Breast epithelium (tissue), 4 donors: ENCODE measurements at places on chromosomes 16 and 17. TPM values are rescaled to one million over a fixed set of nuclear protein-coding genes. Genes with fewer than 3 reads are reported as not detected.

DNA sequence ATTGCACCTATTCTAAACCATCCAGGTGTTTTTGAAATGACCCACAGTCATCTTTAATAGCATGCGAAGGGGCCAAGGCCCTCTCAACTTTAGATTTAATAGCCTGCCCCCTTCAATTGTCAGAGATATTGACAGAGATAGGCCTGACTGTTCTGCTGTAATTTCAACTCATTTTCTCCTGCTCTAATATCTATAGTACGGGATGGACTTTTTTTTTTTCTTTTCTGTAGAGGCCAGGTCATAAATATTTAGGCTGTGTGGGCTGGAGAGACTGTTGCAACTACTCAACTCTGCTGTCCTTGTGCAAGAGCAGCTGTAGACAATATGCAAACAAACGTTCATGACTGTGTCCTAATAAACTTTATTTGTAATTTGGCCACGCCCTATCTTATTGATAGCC is 24.7 kb upstream of the KRT20 start:
- peak overlapping the region; percentile 91 for H3K27ac ChIP-seq
- H3K4me1 ChIP-seq, result no peaks in the 10 kb centered on the region
- no peaks in the 10 kb centered on the region for H3K27me3 ChIP-seq
- peak overlapping the region; percentile 1 for H3K4me3 ChIP-seq
- DNase-seq, result no peak

- no peak overlapping the region for H3K27ac ChIP-seq
- H3K4me3 ChIP-seq, result no peak overlapping the region
- H3K36me3 ChIP-seq, result no peaks in the 10 kb centered on the region
Measured at GRCh38 chr17:34368196-34368945, 5.3 kb upstream of the CCL1 start.

- no peaks in the 10 kb centered on the region for H3K36me3 ChIP-seq
- DNase-seq, result no peak
- H3K4me1 ChIP-seq, result no peaks in the 10 kb centered on the region
- no peaks in the 10 kb centered on the region for H3K27me3 ChIP-seq
- H3K4me3 ChIP-seq, result peak overlapping the region; percentile 51
Measured at GRCh38 chr17:82320956-82321927, 3.8 kb upstream of the CD7 start.

GRCh38 chr16:88936556-88937205 is 40.3 kb downstream of the CBFA2T3 start:
- H3K4me3 ChIP-seq, result peak overlapping the region; percentile 33
- H3K4me1 ChIP-seq, result peaks cover 13% of the 10 kb centered on the region
- H3K27me3 ChIP-seq, result peaks cover 28% of the 10 kb centered on the region
- no peaks in the 10 kb centered on the region for H3K36me3 ChIP-seq

- no peak for DNase-seq
- no peak overlapping the region for H3K4me3 ChIP-seq
- no peaks in the 10 kb centered on the region for H3K27me3 ChIP-seq
- no peaks in the 10 kb centered on the region for H3K4me1 ChIP-seq
Measured at GRCh38 chr16:893360-893759, 77.4 kb downstream of the LMF1 start.

GRCh38 chr17:48276776-48277175 is 153.2 kb downstream of the SKAP1 start:
- H3K4me3 ChIP-seq, result no peak overlapping the region
- H3K27ac ChIP-seq, result no peak overlapping the region
- DNase-seq, result no peak
- H3K27me3 ChIP-seq, result no peaks in the 10 kb centered on the region
- H3K36me3 ChIP-seq, result no peaks in the 10 kb centered on the region

- no peaks in the 10 kb centered on the region for H3K27me3 ChIP-seq
- no peaks in the 10 kb centered on the region for H3K36me3 ChIP-seq
- peak; percentile 55 for DNase-seq
- peaks cover 20% of the 10 kb centered on the region for H3K4me1 ChIP-seq
- H3K4me3 ChIP-seq, result peak overlapping the region; percentile 59
- H3K27ac ChIP-seq, result peak overlapping the region; percentile 85
Measured at GRCh38 chr17:78883089-78883532, 19.9 kb downstream of the CEP295NL start.

GRCh38 chr17:44216173-44216572 is 3.3 kb downstream of the UBTF start:
- no peak for DNase-seq
- H3K27ac ChIP-seq, result no peak overlapping the region
- no peak overlapping the region for H3K4me3 ChIP-seq
- H3K27me3 ChIP-seq, result no peaks in the 10 kb centered on the region
- H3K36me3 ChIP-seq, result no peaks in the 10 kb centered on the region
- H3K4me1 ChIP-seq, result peaks cover 14% of the 10 kb centered on the region

DNA sequence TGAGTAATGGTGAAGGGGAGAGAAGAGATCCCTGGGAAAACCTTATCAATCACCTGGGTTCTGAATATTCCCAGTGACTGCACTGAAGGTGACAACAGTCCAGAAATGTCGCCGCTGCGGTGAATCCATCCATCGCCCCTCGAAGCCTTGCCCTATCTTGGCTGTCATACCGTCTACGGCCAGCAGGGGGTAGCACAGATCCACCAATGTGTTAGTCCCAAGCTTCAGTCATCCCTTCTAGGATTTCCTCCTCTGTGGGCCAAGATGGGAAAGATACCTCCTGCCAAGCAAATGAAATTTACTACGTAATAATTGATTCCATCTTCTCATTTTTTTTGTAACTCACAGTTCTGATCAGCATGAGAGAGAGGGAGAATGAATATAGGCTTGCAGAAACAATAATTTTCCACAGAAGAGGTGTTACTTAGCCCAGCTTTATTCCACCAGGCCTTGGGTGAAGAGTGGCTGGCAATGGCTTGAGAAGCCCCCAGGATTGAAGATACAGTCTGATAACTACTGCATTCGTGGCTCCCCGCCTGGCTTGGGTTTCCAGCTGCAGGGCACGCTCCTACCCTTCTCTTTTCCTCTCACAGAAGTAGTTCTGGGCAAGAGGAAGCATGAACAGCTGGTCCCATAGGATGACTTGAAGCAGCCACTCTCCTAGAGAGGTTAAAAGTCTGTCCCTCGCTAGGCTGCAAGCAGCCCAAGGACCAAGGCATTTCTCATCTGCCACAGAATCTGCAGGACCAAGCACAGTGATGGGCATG is 2.6 kb upstream of the FMNL1 start:
- H3K4me1 ChIP-seq, result peaks cover 6% of the 10 kb centered on the region
- H3K27ac ChIP-seq, result peak overlapping the region; percentile 27
- H3K27me3 ChIP-seq, result no peaks in the 10 kb centered on the region
- H3K4me3 ChIP-seq, result no peak overlapping the region

GRCh38 chr17:49361129-49361901 is 735 bp downstream of the ZNF652 start:
- peak overlapping the region; percentile 93 for H3K27ac ChIP-seq
- no peaks in the 10 kb centered on the region for H3K4me1 ChIP-seq
- H3K4me3 ChIP-seq, result peak overlapping the region; percentile 99
- no peaks in the 10 kb centered on the region for H3K36me3 ChIP-seq
- no peaks in the 10 kb centered on the region for H3K27me3 ChIP-seq

DNA sequence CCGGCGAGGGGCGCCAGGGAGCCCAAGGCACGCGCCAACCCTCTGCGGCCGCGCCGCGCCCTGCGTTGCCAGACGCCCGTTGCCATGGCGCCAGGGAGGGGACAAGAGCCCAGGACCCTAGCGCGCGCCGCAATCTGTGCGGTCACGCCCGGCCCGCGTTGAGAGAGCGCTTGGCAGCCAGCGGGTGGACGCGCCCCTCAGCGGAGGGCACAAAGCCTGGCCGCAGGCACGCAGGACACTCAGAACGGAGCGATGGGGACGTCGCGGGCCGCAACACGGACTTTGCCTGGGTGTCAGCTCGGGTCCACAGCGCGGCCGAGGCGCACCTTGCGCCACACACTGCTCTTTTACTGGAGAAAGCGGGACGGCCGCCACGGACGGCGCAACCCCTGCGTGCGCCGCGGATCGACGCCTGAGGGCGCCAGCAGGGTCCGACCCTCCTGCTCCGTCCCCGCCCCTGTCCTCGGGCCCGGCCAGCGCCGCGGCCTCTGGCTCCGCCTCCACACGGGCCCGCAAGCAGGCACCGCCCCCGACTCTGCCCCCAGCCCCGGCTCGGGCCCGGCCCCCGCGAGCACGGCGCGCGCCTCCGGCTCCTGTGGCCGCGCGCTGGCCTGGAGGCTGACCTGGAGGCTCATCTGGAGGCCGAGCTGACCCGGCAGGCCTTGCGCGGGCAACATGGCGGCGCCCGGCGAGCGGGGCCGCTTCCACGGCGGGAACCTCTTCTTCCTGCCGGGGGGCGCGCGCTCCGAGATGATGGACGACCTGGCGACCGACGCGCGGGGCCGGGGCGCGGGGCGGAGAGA is at the start of gene GFER:
GFER (plus strand) TSS at position 650 of the 803 bp plus-strand sequence; CDS start at position 676, 26 bp downstream.
- peak within 1 kb of the TSS; percentile 99 for H3K4me3 ChIP-seq
- peak; percentile 52 for DNase-seq
- H3K36me3 ChIP-seq, result no peaks in the 10 kb centered on the region
- H3K4me1 ChIP-seq, result peaks cover 14% of the 10 kb centered on the region

GRCh38 chr17:7477392-7478275 is 1.8 kb downstream of the ZBTB4 start:
- H3K36me3 ChIP-seq, result no peaks in the 10 kb centered on the region
- no peaks in the 10 kb centered on the region for H3K27me3 ChIP-seq
- H3K4me3 ChIP-seq, result peak overlapping the region; percentile 99
- peaks cover 4% of the 10 kb centered on the region for H3K4me1 ChIP-seq
- peak; percentile 73 for DNase-seq
- peak overlapping the region; percentile 100 for H3K27ac ChIP-seq

- H3K4me1 ChIP-seq, result peaks cover 10% of the 10 kb centered on the region
- H3K27ac ChIP-seq, result no peak overlapping the region
- H3K36me3 ChIP-seq, result no peaks in the 10 kb centered on the region
- no peak for DNase-seq
Measured at GRCh38 chr17:65101371-65101770, 35.8 kb upstream of the RGS9 start.

GRCh38 chr16:72443809-72444208 is 271.9 kb upstream of the PMFBP1 start:
- no peak overlapping the region for H3K27ac ChIP-seq
- no peaks in the 10 kb centered on the region for H3K27me3 ChIP-seq
- no peaks in the 10 kb centered on the region for H3K4me1 ChIP-seq
- no peak overlapping the region for H3K4me3 ChIP-seq
- H3K36me3 ChIP-seq, result no peaks in the 10 kb centered on the region
- no peak for DNase-seq

- H3K36me3 ChIP-seq, result no peaks in the 10 kb centered on the region
- no peaks in the 10 kb centered on the region for H3K27me3 ChIP-seq
- DNase-seq, result no peak
- H3K4me1 ChIP-seq, result peaks cover 17% of the 10 kb centered on the region
- peak overlapping the region; percentile 97 for H3K4me3 ChIP-seq
- H3K27ac ChIP-seq, result peak overlapping the region; percentile 96
Measured at GRCh38 chr17:60390925-60391470, 935 bp downstream of the USP32 start.

GRCh38 chr17:56851008-56851407 is 17.1 kb downstream of the DGKE start:
- H3K27me3 ChIP-seq, result no peaks in the 10 kb centered on the region
- H3K36me3 ChIP-seq, result no peaks in the 10 kb centered on the region
- no peak for DNase-seq
- no peak overlapping the region for H3K27ac ChIP-seq
- no peak overlapping the region for H3K4me3 ChIP-seq

DNA sequence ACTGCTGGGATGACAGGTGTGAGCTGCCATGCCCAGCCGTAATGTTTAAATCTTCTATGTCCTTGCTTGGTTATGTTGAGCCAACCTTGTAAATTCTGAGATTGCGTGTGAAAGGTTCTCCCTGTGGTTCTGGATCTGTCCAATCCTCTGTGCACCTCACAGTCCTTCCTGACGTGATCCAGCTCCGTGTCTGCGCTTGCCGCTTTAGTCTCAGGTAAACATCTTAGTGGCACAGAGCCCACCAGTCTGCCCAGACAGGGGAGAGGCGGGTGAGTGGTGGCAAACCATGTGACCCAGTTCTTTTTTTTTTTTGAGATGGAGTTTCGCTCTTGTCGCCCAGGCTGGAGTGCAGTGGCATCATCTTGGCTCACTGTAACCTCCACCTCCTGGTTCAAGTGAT is 13.9 kb downstream of the SLC25A10 start:
- H3K4me1 ChIP-seq, result peaks cover 12% of the 10 kb centered on the region
- no peak overlapping the region for H3K4me3 ChIP-seq
- no peaks in the 10 kb centered on the region for H3K27me3 ChIP-seq
- DNase-seq, result peak; percentile 78

- DNase-seq, result no peak
- H3K4me1 ChIP-seq, result no peaks in the 10 kb centered on the region
- no peaks in the 10 kb centered on the region for H3K27me3 ChIP-seq
- H3K27ac ChIP-seq, result no peak overlapping the region
- H3K36me3 ChIP-seq, result no peaks in the 10 kb centered on the region
Measured at GRCh38 chr17:45896803-45897693, 2.7 kb downstream of the MAPT start.

- DNase-seq, result peak; percentile 75
- H3K36me3 ChIP-seq, result peaks cover under 1% of the 10 kb centered on the region
- peak within 1 kb of the TSS; percentile 90 for H3K4me3 ChIP-seq
Measured at GRCh38 chr16:66935314-66936011, at the start of gene CES2. CES2 (plus strand) TSS chr16:66935516; CDS start chr16:66935636, 120 bp downstream.

GRCh38 chr17:34781071-34781470 is 180.2 kb downstream of the CCT6B start:
- no peak overlapping the region for H3K27ac ChIP-seq
- H3K4me1 ChIP-seq, result no peaks in the 10 kb centered on the region
- no peak overlapping the region for H3K4me3 ChIP-seq
- no peaks in the 10 kb centered on the region for H3K27me3 ChIP-seq
- no peaks in the 10 kb centered on the region for H3K36me3 ChIP-seq

- no peaks in the 10 kb centered on the region for H3K4me1 ChIP-seq
- H3K36me3 ChIP-seq, result no peaks in the 10 kb centered on the region
- no peak overlapping the region for H3K4me3 ChIP-seq
- no peak overlapping the region for H3K27ac ChIP-seq
- H3K27me3 ChIP-seq, result no peaks in the 10 kb centered on the region
- DNase-seq, result no peak
Measured at GRCh38 chr16:86127366-86127765, 228.4 kb downstream of the IRF8 start.

DNA sequence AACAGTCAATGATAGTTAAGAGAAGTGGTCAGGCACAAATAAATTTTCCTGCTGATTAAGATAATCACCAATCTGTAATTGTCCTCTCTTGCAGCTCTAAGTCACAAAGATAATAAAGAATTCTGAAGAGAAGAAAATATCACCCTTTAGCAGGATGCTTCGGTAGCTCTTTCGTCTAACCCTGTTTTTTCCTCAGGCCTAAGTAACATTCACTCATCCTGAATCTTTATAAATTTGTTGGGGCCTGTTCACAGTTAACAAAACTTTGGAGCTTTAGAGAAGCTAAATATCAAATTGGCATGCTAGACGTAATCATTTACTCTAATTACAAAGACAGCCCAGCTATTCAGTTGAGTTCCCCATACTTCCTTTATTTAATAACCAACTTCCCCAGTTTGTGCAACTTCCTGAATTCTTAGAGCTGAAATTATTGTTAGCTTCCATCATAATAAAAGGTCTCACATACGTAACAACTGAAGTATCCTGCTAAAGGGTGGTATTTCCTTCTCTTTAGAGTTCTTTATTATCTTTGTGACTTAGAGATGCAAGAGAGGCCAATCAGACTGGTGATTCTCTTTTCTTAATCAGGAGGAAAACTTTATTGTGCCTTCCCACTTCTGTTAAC is 118.6 kb downstream of the TANGO6 start:
- no peaks in the 10 kb centered on the region for H3K27me3 ChIP-seq
- H3K4me3 ChIP-seq, result no peak overlapping the region
- DNase-seq, result no peak
- H3K4me1 ChIP-seq, result no peaks in the 10 kb centered on the region

The UTS2R gene
- 0.33 TPM for total RNA-seq

The GAS2L2 gene
- total RNA-seq, result 0.29 TPM

The BCAR1 gene
- 13.6 TPM for total RNA-seq

The FAM83G gene
- total RNA-seq, result 11.0 TPM

The MT1A gene
- total RNA-seq, result 672 TPM

The CRAMP1 gene
- 9.6 TPM for total RNA-seq

The ACLY gene
- 50.1 TPM for total RNA-seq

The MYH1 gene
- not detected for total RNA-seq

The KRT28 gene
- total RNA-seq, result not detected

The GNAO1 gene
- 0.98 TPM for total RNA-seq
